ENCODE measurements at places on chromosomes 6 and 20.

DNA sequence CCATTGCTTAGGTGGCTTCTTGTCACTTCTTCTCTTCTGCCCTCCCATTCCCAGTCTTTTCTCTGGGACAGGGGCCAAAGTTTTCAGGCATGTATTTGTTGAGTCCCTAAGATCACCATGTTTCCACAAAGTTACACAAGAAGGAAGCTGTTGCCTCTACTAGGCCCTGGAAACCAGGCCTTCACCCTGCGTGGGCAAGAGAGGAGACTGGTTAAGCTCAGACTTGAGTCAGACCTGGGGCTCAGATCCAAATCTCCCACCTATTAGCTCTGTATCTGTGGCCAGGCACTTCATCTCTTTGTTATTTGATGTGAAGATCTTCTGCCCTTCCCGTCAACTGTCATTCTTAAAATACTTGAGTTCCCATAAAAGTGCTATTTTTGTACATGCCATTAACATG is 154.6 kb downstream of the SASH1 start:
- no peak for DNase-seq

GRCh38 chr6:65295812-65296211 is 411.2 kb downstream of the EYS start:
- no peak for DNase-seq

DNA sequence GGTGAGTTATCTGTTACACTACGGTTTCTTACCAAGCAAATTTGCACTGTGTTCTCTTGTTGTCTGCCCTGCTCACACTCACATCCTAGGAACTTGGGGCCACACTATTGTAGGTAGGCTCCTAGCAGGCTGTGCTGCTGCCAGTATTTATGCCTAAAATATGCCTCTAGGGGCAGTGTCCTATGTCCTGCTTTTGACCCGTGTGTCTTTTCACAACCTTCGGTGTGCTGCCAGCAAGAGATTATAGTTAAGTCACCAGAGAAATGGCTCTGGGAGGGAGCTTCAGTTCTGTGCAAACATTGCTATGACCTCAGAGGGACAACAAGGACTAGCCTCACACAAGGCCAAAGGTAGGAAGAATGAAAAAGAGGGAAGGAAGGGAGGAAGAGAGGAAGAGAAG is 8.9 kb upstream of the TAAR5 start:
- DNase-seq, result peak; percentile 30

GRCh38 chr6:89209457-89209856 is 7.7 kb downstream of the GABRR1 start:
- DNase-seq, result no peak

GRCh38 chr6:90162648-90163387 is 133.8 kb downstream of the BACH2 start:
- DNase-seq, result no peak

- DNase-seq, result no peak
These were observed 50.5 kb downstream of the EYA4 start for GRCh38 chr6:133291671-133292070.

GRCh38 chr6:150451807-150452427 is 83.1 kb downstream of the IYD start:
- no peak for DNase-seq

GRCh38 chr6:132931936-132932514 is 117.7 kb downstream of the RPS12 start:
- no peak for DNase-seq

DNA sequence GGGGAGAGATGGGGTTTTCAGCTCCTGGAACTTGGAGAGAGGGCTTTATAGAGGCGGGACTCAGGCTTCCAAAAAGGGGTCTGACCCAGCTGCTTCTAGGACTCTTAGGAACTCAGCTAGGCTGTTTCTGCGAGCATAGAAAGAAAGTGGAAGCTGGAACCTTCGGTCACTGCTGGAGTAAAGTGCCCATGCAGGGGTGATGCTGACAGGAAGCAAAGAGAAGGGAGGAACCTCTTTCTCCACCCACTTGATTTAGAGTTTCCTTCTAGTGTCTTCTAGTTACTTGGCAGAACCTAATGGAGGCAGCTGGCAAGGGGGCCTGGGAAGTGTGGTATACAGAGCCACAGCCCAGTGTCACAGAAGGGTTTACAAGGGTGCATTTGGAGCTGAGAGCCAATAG is 283.6 kb downstream of the QKI start:
- DNase-seq, result peak; percentile 68

DNA sequence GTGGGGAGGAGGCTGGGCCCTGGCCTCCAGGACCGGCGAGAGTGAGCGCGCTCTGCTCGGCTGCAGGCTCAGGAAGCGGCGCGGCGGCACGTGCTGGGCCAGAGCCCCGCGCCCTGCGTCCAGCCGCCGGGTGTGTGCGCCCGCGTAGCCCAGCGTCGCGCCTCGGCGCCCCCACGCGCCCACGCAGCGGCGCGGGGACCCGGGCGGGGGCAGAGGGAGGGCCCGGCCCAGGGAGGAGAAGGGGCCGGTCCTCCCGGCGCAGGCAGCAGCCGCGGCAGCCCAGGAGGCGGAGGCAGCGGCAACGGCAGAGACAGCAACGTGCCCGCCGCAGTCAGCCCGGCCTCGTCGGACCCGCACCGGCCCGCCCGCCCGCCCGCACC is at the start of gene EYA2:
EYA2 (plus strand) TSS at position 265 of the 380 bp plus-strand sequence. CDS start 95,168 bp downstream, outside the sequence.
- DNase-seq, result no peak

DNA sequence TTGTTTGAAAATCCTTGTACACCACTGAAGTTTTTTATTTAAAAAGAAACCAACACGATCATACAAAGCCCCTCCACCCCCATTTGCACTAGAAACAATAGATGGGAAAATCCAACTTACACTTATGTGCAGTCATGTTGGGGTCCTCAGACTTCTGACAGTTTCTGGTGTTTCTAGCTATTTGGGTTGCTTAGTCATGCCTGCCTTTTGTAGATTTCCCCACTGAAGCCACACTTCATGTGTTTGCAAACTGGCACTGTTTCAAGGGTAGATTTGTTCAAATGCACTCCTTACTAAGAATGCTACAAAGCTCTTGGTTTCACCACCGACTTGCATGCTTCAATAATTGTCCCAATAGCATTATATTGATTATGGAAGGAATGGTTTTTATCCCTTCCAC is 1.5 kb downstream of the SH3BGRL2 start:
- no peak for DNase-seq

DNA sequence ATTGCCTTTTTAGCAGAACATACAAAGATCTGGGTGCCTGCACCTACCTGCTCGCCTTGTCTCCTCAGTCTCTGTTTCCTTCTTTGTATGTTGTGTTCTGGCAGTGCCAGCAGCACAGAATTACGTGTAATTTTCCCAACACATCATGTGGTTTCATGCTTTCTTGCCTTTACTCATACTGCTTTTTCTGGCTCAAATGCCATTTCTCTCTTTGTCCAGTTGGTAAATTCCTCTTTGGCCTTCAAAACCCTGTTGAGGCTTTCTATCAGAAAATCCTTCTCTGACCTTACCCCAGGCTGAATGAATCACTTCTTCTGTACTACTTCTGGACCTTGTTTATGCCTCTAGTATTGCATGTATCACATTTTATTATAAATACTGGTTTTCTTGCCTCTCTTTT is 31.8 kb downstream of the L3MBTL3 start:
- no peak for DNase-seq

- peak; percentile 10 for DNase-seq
These were observed at the start of gene SDC4 for GRCh38 chr20:45347936-45348778. SDC4 (minus strand) TSS chr20:45348424; CDS start chr20:45348384, 40 bp downstream.

DNA sequence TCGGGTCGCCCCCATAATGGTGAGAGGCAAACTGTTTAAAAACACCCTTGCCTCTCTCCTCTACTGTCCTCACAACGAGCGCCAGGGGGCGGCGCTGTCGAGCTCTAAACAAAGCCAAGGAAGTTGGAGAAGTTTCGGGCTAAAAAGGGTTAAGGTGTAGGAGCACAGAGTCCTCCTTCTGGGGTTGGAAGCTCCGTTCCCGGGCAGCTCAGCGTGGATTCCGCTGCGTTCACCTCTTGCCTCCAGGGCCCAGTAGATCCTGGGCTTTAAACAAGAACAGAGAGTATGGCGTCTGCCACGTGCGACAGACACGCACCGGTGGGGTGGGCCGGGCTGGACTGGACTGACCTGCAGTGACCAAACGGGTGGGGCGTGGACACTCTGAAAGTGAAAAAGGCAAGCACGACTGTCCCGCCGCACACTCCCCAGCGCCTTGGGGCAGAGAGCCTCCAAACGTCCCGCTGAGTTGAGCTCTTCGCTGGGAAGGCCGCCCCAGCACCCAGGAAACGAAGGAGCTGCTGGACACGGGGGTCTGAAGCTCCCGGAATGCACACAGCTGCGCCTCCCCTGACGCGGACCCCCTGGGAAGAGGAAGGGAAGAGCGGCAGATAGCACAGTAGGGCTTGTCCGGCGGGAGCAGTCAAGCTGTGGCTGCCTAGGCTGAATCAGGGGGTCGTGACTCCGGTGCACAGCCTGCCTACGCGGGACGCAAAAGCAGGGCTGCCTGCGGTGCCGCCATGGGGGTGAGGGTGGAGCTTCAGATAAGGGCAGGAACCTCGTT is 1.6 kb upstream of the THBD start:
- DNase-seq, result peak; percentile 96

DNA sequence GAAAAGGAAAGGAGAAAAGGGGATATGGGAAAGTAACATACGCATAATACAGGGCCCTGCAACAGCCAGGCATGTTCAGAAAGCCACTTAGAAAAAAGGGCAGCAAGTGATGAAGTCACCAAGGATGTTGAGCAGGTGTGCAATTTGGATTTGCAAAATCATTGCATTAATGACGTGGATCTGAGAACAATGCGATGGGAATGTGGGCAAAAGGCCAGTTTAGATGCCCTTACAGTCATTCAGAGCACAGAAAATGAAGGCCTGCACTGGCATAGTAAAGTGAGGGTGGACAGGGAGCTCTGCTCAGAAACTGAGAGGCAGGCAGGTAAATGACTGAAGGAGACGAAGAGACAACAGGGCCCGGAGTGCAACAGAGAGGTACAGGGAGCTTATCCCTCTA is 123.7 kb upstream of the NHSL1 start:
- no peak for DNase-seq

- DNase-seq, result no peak
These were observed 7.6 kb upstream of the OSBPL2 start for GRCh38 chr20:62230696-62231095.

DNA sequence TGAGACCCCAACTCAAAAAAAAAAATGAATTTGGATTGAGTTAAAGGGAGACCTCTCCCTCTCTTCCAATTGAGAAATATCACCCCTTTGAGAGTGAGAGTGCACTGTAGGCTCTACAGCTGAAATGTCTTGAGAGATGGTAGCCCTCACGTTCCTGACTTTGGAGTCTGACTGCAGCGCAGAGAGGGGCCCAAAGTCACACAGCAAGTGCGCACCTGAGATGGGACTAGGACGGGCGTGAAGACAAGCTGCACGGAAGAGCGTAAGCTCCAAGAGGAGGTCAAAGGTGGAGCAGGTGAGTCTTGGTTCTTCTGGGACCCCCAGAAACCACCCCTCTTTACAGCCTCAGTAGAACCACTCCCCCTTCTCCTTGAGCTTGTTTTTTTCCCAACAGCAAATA is 643 bp downstream of the SLA2 start:
- DNase-seq, result no peak

GRCh38 chr6:148364056-148364824 is 21.6 kb downstream of the SASH1 start:
- DNase-seq, result peak; percentile 80

DNA sequence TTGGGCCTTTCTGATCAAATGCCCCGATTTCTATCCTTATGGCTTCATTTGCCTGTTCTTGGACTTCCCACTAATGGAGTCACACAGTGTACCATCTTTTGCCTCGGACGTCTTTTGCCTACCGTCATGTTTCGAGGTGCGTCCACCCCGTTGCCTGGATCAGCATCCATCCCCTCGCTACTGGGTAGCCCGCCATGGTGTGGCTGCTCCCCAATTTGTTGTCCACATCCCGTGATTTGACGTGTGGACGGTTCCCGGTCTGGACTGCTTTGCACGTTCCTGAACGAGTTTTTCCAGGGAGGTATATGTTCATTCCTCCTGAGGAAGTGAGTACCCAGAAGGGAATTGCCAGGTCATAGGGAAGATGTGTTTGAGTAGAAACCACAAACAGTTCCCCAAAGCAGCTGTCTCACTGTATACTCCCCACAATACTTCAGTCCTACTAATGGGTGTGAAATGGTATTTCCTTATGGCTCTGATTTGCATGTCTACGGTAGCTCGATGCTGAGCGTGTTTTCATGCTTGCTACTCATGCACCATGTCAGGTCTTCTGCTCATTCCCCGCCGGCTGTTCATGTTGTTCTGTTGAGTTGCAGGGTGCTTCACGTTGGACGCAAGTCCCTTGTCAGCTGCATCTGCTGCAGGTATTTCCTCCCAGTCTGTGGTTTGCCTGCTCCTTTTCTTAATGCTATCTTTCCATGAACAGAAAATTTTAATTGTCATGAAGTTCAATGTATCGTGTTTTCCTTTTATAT is 86.8 kb upstream of the AFDN start:
- peak; percentile 30 for DNase-seq

- DNase-seq, result no peak
These were observed 9.4 kb downstream of the SPDEF start for GRCh38 chr6:34546551-34547321.

DNA sequence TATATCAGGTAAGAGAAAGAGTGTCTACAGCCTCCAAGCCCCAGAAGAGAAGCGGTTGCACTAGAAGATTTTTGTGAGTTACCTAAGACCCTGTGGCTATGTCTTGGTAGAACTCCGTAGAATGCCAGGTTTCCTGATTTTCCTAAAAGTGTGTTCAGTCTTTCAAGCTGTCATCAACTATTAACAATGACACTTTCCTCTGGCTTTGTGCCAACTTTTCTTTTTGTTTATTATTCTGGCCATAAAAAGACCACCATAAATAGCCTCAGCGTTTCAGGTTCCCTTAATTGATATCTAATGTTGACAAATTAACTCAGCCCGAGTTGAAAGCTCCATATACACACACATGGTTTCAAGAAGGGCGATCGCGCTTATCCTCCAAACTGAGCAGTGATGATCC is 1.2 kb downstream of the PAK5 start:
- DNase-seq, result no peak

- DNase-seq, result no peak
These were observed 3.0 kb downstream of the WFDC5 start for GRCh38 chr20:45111799-45112471.

- no peak for DNase-seq
These were observed 49.7 kb upstream of the FRMD1 start for GRCh38 chr6:168128631-168129291.

GRCh38 chr20:38840053-38840893 is 34.8 kb downstream of the PPP1R16B start:
- no peak for DNase-seq

DNA sequence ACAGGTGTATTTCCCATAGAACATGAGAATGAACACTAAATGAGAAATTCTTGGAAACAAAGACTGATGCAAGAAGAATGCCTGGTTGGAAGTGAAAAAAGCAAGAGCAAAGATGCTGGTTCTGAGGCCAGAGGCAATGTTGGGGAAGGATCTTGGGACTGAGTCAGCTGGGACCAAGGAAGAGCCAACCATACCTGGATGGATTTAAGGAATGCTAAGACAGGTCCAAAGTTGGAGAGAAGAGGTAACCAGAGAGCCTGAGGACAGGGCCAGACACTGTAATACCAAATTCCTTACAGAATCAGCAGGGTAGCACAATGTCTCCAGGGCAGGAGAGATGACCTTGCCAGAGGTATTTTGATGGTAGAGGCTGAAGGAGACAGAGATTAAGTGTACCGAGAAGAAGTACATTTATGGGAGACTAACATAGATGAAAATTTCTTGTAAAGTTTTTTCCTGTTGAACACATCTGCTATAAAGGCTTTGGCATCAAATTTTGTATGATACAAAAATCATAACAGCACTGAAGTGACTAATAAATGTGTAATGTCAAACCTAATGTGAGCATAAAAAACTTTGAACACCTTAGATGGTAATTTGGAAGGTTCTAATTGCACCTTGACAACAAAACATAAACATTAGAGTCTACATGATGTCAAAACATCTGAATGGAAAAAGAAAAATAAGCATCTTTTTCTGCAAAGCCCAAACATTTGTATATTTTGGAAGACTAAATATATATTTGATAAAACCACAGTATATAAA is 221.7 kb upstream of the MARCKS start:
- DNase-seq, result no peak

All from MV-4-11 (cell line).